ENCODE measurements at places on chromosomes 1 and 21. TPM values are rescaled to one million over a fixed set of nuclear protein-coding genes. Genes with fewer than 3 reads are reported as not detected.

GRCh38 chr1:169874229-169874628 lies 19.5 kb downstream of the SCYL3 start:
- no peak for DNase-seq

- DNase-seq = no peak
Observed at GRCh38 chr21:37744551-37744950, 171.7 kb downstream of the KCNJ6 start.

GRCh38 chr1:228770779-228771223 lies 35.5 kb downstream of the RHOU start:
- no peak for DNase-seq

Gene RHCE
- total RNA-seq = 89.9 TPM

Gene CFAP45
- not detected for total RNA-seq

Gene HOOK1
- total RNA-seq = 24.7 TPM
